Activated CD4-positive, alpha-beta T cell treated with anti-CD3 and anti-CD28 coated beads, Interleukin-2, amount 50 U/mL, for 24 hours (primary cell): ENCODE measurements at places on chromosomes 6 and 20.

DNA sequence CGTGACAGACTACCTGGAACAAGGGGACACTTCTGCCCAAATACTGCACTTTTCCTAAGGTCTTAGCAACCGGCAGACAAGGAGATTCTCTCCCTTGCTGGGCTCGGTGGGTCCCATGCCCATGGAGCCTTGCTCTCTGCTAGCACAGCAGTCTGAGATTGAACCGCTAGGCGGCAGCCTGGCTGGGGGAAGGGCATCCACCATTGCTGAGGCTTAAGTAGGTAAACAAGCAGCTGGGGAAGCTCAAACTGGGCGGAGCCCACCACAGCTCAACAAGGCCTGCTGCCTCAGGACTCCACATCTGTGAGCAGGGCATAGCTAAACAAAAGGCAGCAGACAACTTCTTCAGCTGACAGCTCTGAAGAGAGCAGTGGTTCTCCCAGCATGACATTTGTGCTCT, 87.8 kb upstream of the ASCC3 start:
- DNase-seq, result no peak

DNA sequence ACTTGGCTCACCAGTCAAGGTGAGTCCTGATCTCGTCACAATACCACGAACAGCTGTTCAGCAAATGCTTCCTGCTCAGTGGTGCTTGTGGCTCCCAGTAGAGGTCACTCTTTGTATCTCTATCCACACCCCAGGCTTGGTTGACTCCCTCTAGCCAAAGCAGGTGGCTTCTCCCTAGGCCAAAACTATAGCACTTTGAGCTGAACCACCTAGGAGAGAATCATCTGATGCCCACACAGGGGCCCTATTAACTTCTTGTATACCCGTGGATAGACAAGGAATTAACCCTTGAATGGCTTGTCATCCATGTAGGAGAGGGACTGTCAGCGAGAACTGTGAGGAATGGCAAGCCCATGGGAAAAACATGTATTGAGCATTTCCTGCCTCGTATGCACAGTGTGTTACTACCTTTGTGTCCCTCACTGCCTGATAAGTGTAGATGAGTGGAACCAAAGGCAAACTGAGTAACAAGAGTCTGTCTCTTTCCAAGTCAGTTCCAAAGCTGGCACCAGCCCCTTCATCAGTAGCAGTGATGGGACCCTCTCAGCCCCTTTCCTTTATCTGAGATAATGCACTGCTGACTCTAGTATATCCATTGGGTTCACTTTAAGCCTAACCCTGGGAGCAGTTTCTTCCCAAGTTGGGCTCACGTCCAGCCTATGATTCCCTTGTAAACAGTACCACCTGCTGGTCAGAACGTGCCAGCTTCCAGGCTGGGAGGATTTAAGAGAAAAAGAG, 42.5 kb downstream of the EIF2S2 start:
- no peak for DNase-seq

DNA sequence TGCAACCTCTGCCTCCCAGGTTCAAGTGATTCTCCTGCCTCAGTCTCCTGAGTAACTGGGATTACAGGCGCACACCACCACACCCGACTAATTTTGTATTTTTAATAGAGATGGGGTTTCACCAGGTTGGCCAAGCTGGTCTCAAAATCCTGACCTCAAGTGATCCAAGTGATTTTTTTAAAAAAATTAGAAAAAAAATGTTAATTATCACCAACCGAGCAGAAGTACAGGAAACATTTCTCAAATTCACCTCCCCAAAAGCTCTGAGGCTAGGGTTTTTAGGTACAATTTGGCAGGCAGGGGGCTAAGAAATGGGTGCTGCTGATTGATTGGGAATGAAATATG, 14.9 kb upstream of the SLC22A16 start:
- DNase-seq, result no peak

DNA sequence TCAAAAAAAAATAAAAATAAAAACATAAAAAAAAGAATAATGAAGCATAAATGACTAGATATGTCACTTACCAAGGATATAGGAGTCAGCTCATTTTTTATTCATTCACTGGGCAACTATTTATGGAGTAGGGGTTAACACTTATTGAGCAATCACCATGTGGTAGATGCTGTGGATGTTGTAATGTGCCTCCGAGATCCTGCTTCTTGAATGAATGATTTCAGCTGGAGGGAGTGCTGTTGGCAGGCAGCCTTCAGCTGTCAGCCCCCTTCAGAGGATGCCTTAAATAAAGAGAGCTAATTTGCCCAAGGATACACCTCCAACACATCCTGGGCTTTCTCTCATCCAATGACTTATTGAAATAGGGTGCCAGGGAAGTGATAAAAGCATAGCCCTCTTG, 229.5 kb upstream of the DTNBP1 start:
- no peak for DNase-seq

GRCh38 chr6:138331984-138332383, 45.7 kb upstream of the SMIM28 start:
- DNase-seq, result no peak

DNA sequence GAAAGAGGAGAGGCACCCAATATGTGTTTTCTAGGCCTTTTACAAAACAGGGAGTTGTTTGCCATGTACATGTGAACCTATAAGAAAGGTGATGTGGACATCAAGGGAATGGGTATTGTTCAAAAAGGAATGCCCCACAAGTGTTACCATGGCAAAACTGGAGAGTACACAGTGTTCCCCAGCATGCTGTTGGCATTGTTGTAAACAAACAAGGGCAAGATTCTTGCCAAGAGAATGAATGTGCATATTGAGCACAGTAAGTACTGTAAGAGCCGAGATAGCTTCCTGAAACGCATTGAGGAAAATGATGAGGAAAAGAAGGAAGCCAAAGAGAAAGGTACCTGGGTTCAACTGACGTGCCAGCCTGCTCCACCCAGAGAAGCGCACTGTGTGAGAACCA, 13.1 kb downstream of the QRSL1 start:
- DNase-seq, result no peak

- no peak for DNase-seq
Measured at GRCh38 chr20:58742668-58743566, 50.3 kb downstream of the NPEPL1 start.

DNA sequence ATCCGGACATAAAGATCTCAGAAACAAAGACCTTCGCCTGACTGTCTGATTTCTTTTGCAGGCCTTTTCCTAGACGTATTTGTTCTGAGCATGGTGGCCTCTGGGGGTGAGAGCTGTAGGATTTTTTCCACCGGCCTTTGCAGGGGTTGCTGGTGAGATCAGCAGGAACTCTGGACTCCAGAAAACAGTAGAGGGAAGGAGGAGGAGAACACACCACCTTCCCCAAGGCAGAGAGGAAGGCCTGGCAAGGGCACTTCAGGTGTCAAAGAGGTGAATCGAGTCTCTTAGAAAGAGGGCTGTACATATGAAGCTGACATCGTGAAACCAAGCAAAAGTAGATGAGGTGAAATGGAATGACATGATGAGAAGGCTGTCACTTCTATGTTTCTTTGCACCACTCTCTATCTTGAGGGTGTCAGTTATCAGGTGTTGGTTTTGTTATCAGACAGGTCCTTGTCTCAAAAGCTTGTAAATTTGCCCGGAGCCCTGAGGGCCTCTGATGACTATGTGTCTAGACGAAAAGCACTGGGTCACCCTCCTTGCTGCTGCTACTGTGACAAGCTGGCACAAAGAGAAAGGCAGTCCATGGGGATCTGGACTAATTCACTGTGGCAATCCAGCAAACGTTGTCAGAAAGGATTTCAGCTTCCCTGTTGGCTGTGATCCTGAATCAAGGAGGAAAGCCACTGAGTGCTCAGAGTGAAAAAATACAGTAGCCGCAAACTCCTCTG, 91.3 kb upstream of the MAP3K7 start:
- no peak for DNase-seq

- DNase-seq, result no peak
Measured at GRCh38 chr20:47088335-47088734, 193.7 kb downstream of the EYA2 start.

GRCh38 chr6:140256248-140256647, 881.8 kb upstream of the CITED2 start:
- no peak for DNase-seq

GRCh38 chr6:166433096-166433495, 50.4 kb upstream of the MPC1 start:
- no peak for DNase-seq

DNA sequence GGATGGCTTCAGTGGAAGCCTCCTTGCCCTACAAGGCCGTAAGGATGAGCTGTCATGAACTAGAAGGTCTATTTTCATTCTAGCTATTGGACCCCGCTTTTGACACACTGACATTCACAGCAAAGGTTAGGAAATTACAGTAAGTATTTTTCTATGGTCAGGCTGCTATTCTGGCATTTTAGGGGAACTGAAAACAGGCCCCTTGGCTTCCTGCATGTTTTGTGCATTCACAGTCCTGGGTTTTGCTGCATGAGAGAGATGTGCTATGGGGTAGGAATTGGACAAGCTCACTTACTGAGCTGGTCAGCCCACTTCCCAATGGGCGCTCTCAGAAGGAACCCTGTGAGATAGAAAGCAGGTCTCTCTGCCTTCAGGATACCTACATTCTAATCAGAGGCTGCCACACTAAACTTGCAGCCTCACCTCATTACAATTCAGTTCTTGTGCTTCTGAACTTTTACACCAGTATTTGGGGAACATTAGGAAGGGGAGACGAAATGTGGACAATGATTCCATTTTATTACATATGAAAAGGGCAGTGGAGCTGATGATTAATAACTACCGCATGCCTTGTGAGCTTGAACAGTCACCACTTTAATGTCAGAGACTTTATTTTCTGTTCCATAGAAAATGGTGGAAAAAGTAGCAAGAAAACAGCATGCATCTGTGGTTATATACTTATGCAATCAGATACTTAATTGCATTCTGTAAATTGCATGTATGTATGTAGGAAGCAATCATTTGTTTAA, 86.6 kb upstream of the TAB2 start:
- no peak for DNase-seq

DNA sequence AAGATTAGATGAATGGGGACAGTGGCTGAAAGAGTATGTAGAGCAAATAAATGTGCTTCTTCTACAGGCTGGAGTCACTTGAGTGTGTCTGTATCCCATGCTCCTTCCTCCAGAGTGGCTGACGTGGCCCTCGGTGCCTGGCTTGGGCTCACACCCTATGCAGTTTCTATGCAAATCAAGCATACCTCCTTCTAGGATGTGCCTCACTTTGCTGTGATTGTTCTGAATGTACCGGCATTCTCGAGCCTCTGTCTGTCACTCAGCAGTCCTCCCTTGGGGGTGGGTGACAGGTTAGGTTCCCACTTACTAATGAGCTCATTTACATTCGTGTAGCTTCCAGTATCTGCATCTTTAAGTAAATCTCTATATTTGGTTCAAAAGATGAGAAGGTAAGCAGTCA, 55.1 kb upstream of the HDDC2 start:
- no peak for DNase-seq

DNA sequence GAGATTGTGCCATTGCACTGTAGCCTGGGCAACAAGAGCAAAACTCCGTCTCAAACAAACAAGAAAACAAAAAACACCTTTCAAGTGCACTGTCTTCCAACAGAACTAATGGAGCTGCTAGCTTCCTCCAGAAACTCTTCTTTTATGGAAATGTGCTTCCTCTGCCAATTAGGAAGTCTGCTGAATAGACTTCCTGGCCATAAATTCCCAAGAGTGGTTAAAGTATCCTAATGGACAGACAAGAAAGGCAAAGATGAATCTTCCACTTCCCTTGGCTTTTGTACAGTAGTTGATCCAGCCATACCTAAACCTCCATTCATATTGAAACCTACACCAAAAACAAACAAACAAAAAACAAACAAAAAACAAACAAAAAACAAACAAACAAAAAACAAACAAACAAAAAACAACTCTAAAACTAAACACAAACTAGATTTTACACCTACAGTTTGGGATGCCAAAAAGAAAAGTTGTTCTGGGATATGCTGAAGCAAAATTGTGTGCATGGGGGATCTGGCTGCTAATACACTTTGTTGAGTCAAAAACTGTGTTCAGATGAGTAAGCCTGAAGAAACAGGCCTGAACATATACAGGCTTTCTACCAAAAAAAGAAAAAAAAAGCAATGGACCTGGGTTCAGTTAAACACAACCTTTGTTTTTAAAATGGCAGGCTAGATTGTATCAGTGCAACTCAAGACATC, 59.8 kb upstream of the CARMIL1 start:
- DNase-seq, result no peak

DNA sequence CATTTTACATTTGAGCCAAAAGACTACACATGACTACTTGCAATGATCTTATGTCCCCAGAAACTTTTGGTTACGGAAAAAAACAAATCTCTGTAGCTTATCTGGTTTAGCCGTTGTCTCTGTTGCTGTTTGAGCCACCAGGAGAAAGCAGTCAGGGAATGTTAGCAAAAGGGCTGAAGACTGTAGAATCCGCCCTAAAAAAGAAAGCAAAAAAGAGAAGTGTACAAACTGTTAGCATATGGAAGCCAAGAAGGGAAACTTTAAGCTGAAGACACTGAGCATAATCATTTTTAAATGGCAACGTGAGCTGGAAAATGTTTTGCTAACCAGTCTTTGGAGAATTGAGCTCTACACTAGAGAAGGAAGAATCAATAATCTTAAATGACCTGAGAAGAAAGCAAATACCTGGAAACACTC, 69.9 kb upstream of the MYLIP start:
- DNase-seq, result no peak

- DNase-seq, result no peak
Measured at GRCh38 chr20:8400486-8400885, 268.4 kb downstream of the PLCB1 start.

GRCh38 chr20:4113615-4114603, 98.6 kb upstream of the RNF24 start:
- DNase-seq, result no peak
